Pancreas (tissue), 10 donors: ENCODE measurements at places on chromosomes 7 and 10.
A peak's percentile ranks its signal among the peaks of the same experiment; 100 is the strongest.

GRCh38 chr7:150876817-150877526, 24.7 kb downstream of the AOC1 start:
- peak; percentile 76 for DNase-seq

- DNase-seq: no peak
These were observed 14.5 kb upstream of the NEBL start for GRCh38 chr10:20911626-20912025.

- no peak for DNase-seq
These were observed 7.5 kb downstream of the AGK start for GRCh38 chr7:141558544-141559183.

- DNase-seq: no peak
These were observed 68.9 kb upstream of the ADO start for GRCh38 chr10:62735464-62736167.

GRCh38 chr10:73623056-73623455, 18.2 kb downstream of the MYOZ1 start:
- no peak for DNase-seq

DNA sequence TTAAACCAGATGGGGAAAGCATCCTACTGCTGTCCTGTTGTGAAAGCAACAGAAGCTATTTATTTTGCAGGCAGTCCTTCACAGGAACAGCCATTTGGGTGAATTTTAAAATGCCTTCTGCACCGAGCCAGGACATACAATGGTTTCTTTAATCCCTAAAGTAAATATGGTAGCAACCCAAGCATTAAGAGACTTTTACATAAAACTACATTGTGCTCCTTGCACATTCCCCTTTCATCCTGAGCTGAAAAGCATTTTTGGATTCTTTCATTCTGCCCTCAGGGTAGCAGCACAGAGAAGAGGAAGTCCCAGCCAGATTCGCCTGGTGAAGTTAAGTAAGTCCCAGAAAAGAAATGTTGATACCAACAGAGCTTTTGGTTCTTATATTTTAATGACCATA, 84.0 kb upstream of the FAM3C start:
- no peak for DNase-seq

- DNase-seq: no peak
These were observed 97.7 kb upstream of the ZPBP start for GRCh38 chr7:50190776-50191175.

DNA sequence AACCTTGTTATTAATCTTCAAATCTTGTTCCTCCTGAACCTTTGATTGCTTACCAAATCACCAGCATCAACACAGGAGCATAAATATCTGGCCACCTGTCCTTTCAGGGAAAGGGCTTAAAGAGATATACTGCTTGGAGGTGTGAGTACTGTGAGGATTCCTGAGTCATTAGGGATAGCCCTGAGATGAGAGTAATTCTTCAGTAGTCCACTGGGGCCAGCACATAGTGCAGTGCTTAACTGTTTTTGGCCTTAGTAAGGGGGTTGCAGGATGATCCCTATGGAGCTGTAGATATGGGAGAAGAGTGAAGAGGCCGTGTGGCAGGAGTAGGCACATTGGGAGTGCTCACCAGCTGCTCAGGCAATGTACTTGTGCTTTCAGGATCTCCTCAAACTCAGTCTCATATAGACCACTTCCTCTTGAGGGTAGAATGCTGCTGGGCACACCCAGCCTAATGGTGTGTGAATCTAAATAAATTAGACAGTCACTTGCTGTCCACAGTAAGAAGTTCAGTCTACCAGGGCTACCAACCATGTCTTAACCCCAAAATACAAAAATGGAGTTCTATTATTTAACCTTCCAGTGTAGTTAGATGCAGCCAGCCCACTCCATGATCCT, 26.5 kb upstream of the GPR141 start:
- no peak for DNase-seq

- DNase-seq: no peak
These were observed 1.0 kb downstream of the PSMC2 start for GRCh38 chr7:103348452-103348851.

GRCh38 chr7:69115788-69116187, 482.5 kb upstream of the AUTS2 start:
- DNase-seq: no peak
